MCF 10A (cell line): ENCODE measurements at places on chromosomes 16 and 17. TPM values are rescaled to one million over a fixed set of nuclear protein-coding genes. Genes with fewer than 3 reads are reported as not detected.

The KREMEN2 gene
- total RNA-seq: 0.42 TPM in 1 of 2 replicates, not detected in the other

The BICDL2 gene
- 0.23 and 0.39 TPM in 2 replicates for total RNA-seq

The SOX9 gene
- total RNA-seq: 2.6 and 4.5 TPM in 2 replicates

The HBQ1 gene
- not detected in 2 replicates for total RNA-seq

The MYH8 gene
- not detected in 2 replicates for total RNA-seq

The GSE1 gene
- 44.4 and 52.9 TPM in 2 replicates for total RNA-seq

The PRSS8 gene
- 24.6 and 32.6 TPM in 2 replicates for total RNA-seq

The SMIM36 gene
- total RNA-seq: not detected in 2 replicates

The TP53TG3F gene
- total RNA-seq: not detected in 2 replicates

The RHBDL1 gene
- total RNA-seq: 3.0 and 4.5 TPM in 2 replicates

The MYH3 gene
- total RNA-seq: 1.4 and 2.1 TPM in 2 replicates

The RHOT1 gene
- total RNA-seq: 19.8 and 21.9 TPM in 2 replicates

- no peaks in the 10 kb centered on the region for H3K27me3 ChIP-seq
- no peak for DNase-seq
- H3K4me1 ChIP-seq: peaks cover 9% of the 10 kb centered on the region
- no peak overlapping the region for H3K27ac ChIP-seq
Observed at GRCh38 chr16:66421891-66422290, 5.2 kb upstream of the BEAN1 start.

GRCh38 chr16:86015606-86016005 is 116.6 kb downstream of the IRF8 start:
- H3K27me3 ChIP-seq: peaks cover 60% of the 10 kb centered on the region
- no peak overlapping the region for H3K4me3 ChIP-seq
- DNase-seq: no peak
- no peak overlapping the region for H3K27ac ChIP-seq
- H3K36me3 ChIP-seq: no peaks in the 10 kb centered on the region

- no peaks in the 10 kb centered on the region for H3K4me1 ChIP-seq
- no peak overlapping the region for H3K27ac ChIP-seq
- H3K4me3 ChIP-seq: no peak overlapping the region
- DNase-seq: no peak
- H3K36me3 ChIP-seq: peaks cover 55% of the 10 kb centered on the region
Observed at GRCh38 chr16:2231016-2231931, 5.0 kb upstream of the DNASE1L2 start.

- H3K27ac ChIP-seq: no peak overlapping the region
- DNase-seq: peak; percentile 82
- H3K4me1 ChIP-seq: no peaks in the 10 kb centered on the region
- no peak overlapping the region for H3K4me3 ChIP-seq
- H3K27me3 ChIP-seq: no peaks in the 10 kb centered on the region
Observed at GRCh38 chr17:32253117-32253611, 12.5 kb upstream of the RHBDL3 start.

- no peak overlapping the region for H3K4me3 ChIP-seq
- H3K4me1 ChIP-seq: no peaks in the 10 kb centered on the region
- peaks cover 8% of the 10 kb centered on the region for H3K27me3 ChIP-seq
- no peak overlapping the region for H3K27ac ChIP-seq
- no peaks in the 10 kb centered on the region for H3K36me3 ChIP-seq
Observed at GRCh38 chr17:47802341-47803022, 19.1 kb downstream of the OSBPL7 start.

DNA sequence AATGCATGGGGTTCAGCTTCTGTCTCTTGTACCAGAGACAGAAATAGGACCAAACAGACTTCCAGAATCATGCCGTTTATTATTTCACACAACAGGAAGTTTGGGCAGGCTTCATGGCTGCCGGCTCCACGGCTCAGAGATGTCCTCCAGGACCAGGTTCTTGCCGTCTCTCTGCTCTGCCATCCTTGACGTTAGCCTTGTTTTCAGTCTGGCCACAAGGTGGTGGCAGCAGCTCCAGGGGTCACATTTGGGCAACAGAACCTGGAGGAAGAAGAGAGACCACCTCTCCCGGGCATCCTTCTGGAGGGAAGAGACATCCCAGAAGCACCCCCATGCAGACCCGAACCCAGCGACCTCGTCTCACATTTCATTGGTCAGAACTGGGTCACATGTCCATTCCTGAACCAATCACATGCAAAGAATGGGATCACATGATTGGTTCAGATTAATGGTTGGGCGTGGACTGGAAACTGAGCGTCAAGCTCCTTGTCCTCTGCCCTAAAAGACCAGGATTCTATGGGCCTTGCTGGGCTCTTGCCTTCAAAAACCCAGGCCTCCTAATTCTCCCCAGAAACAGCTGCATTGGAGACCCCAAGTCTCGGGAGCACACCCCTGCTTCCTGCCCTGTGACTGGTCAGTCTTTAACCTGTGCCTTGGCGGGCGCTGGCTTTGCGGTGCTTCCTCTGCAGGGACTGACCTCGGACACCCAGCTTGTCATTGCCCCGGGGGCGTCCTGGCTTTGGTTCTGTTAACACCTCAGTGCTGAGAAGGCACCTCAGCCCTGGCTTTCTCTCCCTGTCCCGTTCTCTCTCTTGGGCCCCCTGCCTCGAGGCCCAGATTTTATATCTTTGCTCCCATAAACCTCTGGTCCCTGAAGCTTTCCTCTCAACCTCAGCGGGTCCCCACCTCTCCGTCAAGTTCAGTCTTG is 63.3 kb downstream of the IRF8 start:
- H3K27me3 ChIP-seq: peaks cover 66% of the 10 kb centered on the region
- no peak overlapping the region for H3K4me3 ChIP-seq
- no peaks in the 10 kb centered on the region for H3K36me3 ChIP-seq
- DNase-seq: no peak
- H3K4me1 ChIP-seq: no peaks in the 10 kb centered on the region

DNA sequence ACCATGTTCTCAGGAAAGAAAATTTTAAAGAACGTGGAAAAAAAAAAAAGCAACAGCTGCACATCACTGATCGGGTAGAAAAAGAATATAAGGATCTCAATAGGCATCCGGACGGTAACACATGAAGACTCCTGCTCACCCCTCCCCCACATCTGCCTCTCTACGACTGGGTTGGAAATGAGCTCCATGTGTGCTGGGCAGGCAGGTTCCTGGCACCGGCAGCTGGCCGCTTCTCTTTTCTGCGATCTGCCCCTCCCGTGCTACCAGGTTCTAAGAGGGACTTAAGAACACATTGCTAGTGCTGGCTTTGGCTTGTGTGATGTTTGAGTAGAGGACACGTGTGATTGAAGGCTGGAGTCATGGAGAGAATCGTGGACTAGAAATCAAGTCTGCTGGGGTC is 115.5 kb downstream of the AATF start:
- no peaks in the 10 kb centered on the region for H3K36me3 ChIP-seq
- H3K27ac ChIP-seq: no peak overlapping the region
- H3K4me3 ChIP-seq: no peak overlapping the region
- no peak for DNase-seq
- peaks cover 15% of the 10 kb centered on the region for H3K4me1 ChIP-seq

DNA sequence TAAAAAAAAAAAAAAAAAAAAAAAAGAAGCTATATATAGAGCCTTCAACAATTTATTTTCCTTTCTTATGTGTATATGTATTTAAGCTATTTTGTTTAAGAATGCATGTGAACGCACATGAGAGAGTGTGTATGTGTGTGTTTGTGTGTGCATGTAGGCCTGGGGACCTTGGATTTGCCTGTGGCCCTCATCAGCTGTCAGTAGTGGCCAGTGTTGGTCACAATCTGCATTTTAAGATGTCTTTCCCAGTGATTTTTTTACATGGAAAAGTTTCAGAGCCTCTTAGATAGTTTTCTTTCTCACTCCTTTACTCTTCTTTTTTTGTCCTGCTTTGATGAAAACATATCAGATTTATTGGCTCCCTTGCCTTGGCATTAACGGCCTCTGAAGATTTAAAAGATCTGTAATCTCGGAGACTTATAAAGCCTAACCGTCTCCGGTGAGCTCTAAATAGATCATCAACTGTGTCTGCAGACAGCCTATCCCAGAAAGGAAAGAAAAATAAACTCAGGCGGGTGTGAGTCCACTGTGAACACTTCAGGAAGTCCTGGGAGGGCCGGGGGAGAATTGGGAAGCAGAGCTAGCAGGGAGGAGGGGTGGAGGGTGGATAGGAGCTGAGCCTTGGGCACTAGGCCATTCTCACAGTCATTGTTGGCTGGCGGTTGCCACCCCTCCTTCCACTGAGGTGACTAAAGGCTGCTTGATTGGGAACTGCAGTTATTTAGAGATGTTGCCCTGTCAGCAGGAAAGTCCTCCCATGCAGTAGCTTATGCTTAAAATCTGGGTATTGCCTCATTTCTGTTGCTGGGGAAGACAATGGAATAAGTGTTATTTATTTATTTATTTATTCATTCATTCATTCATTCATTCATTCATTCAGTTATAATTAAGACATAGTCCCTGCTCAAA is 86.8 kb downstream of the WWP2 start:
- H3K27me3 ChIP-seq: no peaks in the 10 kb centered on the region
- peaks cover 12% of the 10 kb centered on the region for H3K36me3 ChIP-seq
- H3K27ac ChIP-seq: peak overlapping the region; percentile 46
- no peak overlapping the region for H3K4me3 ChIP-seq
- DNase-seq: peak; percentile 75

DNA sequence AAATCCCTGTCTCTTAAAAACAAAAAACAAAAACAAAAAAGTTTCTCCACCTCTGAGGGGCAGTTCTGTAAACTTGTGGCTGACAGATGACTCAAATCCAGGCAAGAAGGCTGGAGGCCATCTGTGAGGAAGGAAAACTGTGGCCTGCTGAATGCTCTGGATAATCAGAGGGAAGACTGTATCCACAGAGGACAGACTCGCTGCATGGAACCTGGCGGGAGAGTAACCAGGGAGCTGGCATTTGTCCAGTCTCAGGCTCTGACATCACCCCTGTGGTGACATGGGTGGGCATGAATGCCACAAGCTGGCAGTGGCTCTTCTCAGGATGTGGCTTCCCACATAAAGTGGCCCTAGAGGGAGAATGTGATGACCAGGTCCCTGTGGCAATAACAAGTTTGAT is 2.8 kb upstream of the KSR1 start:
- H3K36me3 ChIP-seq: peaks cover 6% of the 10 kb centered on the region
- no peaks in the 10 kb centered on the region for H3K4me1 ChIP-seq
- H3K27ac ChIP-seq: no peak overlapping the region
- no peak for DNase-seq
- peaks cover 50% of the 10 kb centered on the region for H3K27me3 ChIP-seq
- H3K4me3 ChIP-seq: no peak overlapping the region

GRCh38 chr17:32281011-32281451 is 15.4 kb downstream of the RHBDL3 start:
- H3K27me3 ChIP-seq: peaks cover 22% of the 10 kb centered on the region
- H3K27ac ChIP-seq: no peak overlapping the region
- H3K4me1 ChIP-seq: no peaks in the 10 kb centered on the region
- peak; percentile 64 for DNase-seq
- no peaks in the 10 kb centered on the region for H3K36me3 ChIP-seq

GRCh38 chr17:44628243-44629188 is 27.8 kb upstream of the MEIOC start:
- DNase-seq: no peak
- H3K36me3 ChIP-seq: peaks cover 6% of the 10 kb centered on the region
- H3K27me3 ChIP-seq: no peaks in the 10 kb centered on the region
- H3K4me3 ChIP-seq: no peak overlapping the region
- no peaks in the 10 kb centered on the region for H3K4me1 ChIP-seq
- H3K27ac ChIP-seq: no peak overlapping the region

GRCh38 chr17:77337150-77337549 is 196.4 kb downstream of the SEC14L1 start:
- H3K4me1 ChIP-seq: peaks cover 14% of the 10 kb centered on the region
- no peak overlapping the region for H3K27ac ChIP-seq
- H3K36me3 ChIP-seq: peaks cover 17% of the 10 kb centered on the region
- DNase-seq: no peak
- H3K4me3 ChIP-seq: no peak overlapping the region
- no peaks in the 10 kb centered on the region for H3K27me3 ChIP-seq

GRCh38 chr17:37643869-37644268 is 623 bp upstream of the DDX52 start:
- peaks cover 16% of the 10 kb centered on the region for H3K27me3 ChIP-seq
- peaks cover 35% of the 10 kb centered on the region for H3K4me1 ChIP-seq
- H3K4me3 ChIP-seq: peak overlapping the region; percentile 94
- H3K27ac ChIP-seq: peak overlapping the region; percentile 95
- H3K36me3 ChIP-seq: peaks cover 26% of the 10 kb centered on the region

DNA sequence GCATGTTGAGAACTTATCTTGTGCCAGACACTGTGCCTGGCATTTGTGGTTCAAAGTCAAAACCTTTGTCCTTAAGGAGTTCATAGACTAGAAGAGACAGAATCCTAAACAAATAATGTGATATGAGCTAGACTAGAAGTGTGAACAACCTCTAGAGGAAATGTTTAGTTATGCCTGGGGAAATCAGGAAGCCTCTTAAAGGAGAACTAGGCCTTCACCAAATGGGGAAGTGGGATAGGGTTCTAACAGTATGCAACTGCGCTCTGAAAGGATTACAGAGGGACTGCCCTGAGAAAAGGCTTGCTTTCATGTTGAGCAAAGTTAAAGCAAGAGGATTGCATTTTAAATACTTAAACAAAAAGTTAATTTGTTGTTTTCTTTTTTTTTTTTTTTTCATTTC is 4.9 kb downstream of the RUNDC1 start:
- H3K27me3 ChIP-seq: no peaks in the 10 kb centered on the region
- no peak for DNase-seq
- no peak overlapping the region for H3K27ac ChIP-seq
- peaks cover 12% of the 10 kb centered on the region for H3K4me1 ChIP-seq
- peaks cover 85% of the 10 kb centered on the region for H3K36me3 ChIP-seq

- no peak overlapping the region for H3K4me3 ChIP-seq
- H3K4me1 ChIP-seq: peaks cover 3% of the 10 kb centered on the region
- DNase-seq: no peak
- H3K27me3 ChIP-seq: no peaks in the 10 kb centered on the region
Observed at GRCh38 chr17:82587234-82588086, 60.8 kb downstream of the WDR45B start.

GRCh38 chr17:62801553-62802114 is 6.5 kb downstream of the MARCHF10 start:
- DNase-seq: no peak
- H3K4me3 ChIP-seq: no peak overlapping the region
- no peaks in the 10 kb centered on the region for H3K27me3 ChIP-seq
- no peaks in the 10 kb centered on the region for H3K36me3 ChIP-seq
- peaks cover 11% of the 10 kb centered on the region for H3K4me1 ChIP-seq

GRCh38 chr17:37146086-37147064 is 197.6 kb downstream of the AATF start:
- peaks cover 8% of the 10 kb centered on the region for H3K4me1 ChIP-seq
- H3K4me3 ChIP-seq: no peak overlapping the region
- H3K36me3 ChIP-seq: peaks cover 69% of the 10 kb centered on the region
- no peaks in the 10 kb centered on the region for H3K27me3 ChIP-seq
- DNase-seq: no peak
